Stimulated activated CD4-positive, alpha-beta T cell treated with anti-CD3 and anti-CD28 coated beads, Interleukin-1b, Interleukin-23, amount 100 ng/mL, for 1 hour (primary cell): ENCODE measurements at places on chromosomes 12 and 14.

GRCh38 chr14:47438650-47439140, 236.7 kb downstream of the MDGA2 start:
- no peak for DNase-seq

GRCh38 chr14:31941487-31941886, 135.6 kb upstream of the ARHGAP5 start:
- DNase-seq: no peak

DNA sequence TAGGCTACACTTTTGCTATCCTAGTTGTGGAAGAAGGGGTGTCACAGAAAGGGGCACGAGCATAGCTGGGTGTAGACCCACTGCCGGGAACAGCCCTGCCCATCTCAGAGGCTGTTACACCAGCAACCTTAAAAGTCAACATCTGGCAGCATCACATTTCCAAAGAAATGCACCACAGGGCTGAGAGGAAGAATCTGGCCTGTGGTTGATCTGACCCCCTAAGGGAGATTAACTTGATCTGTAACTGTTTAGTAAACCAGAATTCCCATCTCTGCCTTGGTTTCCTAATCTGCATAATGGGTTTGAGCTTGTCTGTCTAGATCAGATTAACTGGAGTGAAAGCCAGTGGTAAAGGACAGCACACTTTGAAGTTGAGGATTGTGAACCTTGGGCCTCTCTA, 1.3 kb downstream of the LRP1-AS start:
- no peak for DNase-seq

DNA sequence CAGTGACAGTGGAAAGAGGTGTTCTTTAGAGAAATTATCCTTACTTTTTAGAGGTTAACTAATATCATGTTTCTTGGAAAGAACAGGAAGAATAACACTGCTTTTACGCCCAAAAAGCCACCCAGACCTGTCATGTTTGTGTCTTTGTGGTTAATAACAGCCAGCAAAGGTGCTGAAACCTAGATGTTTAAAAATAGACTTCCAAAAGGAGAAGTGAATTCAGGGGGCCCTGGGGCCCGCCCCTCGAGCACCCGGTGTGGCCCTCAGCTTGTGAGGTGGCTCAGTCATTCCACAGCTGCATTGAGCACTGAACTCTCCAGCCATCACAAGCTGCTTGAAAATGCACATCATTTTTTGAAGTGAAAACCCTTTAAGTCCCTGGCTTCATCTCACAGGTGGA, 20.8 kb upstream of the AMN start:
- DNase-seq: no peak

GRCh38 chr12:5232826-5233500, 189.3 kb downstream of the KCNA5 start:
- DNase-seq: no peak
